ENCODE measurements at places on chromosomes 11 and 22. TPM values are rescaled to one million over a fixed set of nuclear protein-coding genes. Genes with fewer than 3 reads are reported as not detected.

Gene OR52N4
- not detected for total RNA-seq

Gene ACTN3
- 2.0 TPM for total RNA-seq

DNA sequence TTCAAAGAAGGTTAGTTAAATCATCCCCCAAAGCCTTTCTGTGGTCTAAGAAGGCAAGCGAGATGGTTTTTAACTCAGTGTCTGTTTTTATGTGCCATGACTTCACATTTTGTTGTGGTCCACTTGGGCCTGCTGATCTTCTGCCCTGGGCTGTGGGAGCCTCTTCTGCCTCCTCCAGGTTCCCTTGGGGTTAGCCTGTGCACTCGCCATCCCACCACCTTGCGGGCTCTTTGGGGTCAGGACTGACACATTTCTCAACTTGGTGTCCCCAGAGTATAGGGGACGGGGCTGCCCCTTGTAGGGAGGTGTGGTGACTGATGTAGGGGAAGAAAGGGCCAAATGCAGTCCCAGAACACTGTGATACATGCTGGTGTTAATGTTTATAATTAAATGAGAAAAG is 207.0 kb downstream of the TBC1D22A start:
- H3K4me1 ChIP-seq: peaks cover 10% of the 10 kb centered on the region
- H3K27ac ChIP-seq: no peak overlapping the region
- H3K4me3 ChIP-seq: no peak overlapping the region
- H3K36me3 ChIP-seq: no peaks in the 10 kb centered on the region
- no peak for DNase-seq

GRCh38 chr22:41222846-41223507 is 17.8 kb downstream of the CHADL start:
- no peak for DNase-seq
- H3K4me1 ChIP-seq: peaks cover 3% of the 10 kb centered on the region
- H3K27me3 ChIP-seq: peaks cover 3% of the 10 kb centered on the region
- no peak overlapping the region for H3K27ac ChIP-seq
- H3K36me3 ChIP-seq: peaks cover 3% of the 10 kb centered on the region
- H3K4me3 ChIP-seq: no peak overlapping the region

Gene TUBA8
- 3.7 TPM for total RNA-seq

Data from glutamatergic neuron (in vitro differentiated cells).